Right cardiac atrium (tissue), 5 donors: ENCODE measurements at places on chromosomes 3 and 15. TPM values are rescaled to one million over a fixed set of nuclear protein-coding genes. Genes with fewer than 3 reads are reported as not detected.

Gene PLIN1
- total RNA-seq: 2.4 TPM

Gene SAMMSON
- total RNA-seq: not detected

Gene SH3GL3
- 1.2 TPM for total RNA-seq

Gene CIAO2A
- 55.7 TPM for total RNA-seq

Gene CAMK2N2
- 0.50 TPM for total RNA-seq

Gene CCDC39
- not detected for total RNA-seq

Gene TASOR
- 34.0 TPM for total RNA-seq

DNA sequence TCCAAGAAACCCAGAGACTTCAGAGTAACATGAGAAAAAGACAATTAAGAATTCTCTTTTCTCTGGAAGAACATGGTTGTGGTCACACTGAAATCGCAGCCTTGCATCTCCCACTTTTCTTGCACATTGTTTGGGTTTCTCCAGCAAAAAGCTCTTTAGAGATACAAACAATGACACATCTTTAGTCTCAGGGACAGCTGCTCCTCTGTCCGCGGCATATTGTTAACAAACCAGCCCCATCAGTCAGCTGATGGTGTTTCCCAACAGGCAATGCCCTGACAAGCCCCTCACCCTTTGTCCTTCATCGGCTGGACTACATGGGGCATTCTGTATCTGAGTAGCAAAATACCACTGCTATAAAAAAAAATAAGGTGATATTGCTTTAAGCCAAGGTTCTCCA is 53.4 kb downstream of the UMPS start:
- no peak for DNase-seq

- no peak for DNase-seq
Observed at GRCh38 chr3:49704629-49705028, 14.9 kb downstream of the AMIGO3 start.

DNA sequence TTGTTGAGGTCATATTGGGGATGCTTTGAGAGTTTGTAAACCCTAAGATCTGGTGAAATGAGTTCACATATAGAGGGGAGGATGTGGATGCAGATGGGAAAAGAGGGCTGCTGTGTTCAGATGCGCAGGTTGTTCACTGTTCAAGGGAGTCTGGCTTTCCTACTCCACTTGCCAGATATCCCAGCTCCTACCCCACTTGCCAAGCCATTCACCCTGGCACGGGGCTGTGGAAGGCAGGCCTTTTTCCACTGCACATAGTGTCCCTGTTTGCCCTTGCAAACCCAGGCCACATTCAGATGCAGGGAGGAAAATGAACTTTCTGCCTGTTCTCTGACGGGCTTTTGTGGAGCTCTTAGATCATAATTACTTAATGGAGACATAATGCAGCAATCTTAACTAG is 29.0 kb downstream of the CRABP1 start:
- no peak for DNase-seq

DNA sequence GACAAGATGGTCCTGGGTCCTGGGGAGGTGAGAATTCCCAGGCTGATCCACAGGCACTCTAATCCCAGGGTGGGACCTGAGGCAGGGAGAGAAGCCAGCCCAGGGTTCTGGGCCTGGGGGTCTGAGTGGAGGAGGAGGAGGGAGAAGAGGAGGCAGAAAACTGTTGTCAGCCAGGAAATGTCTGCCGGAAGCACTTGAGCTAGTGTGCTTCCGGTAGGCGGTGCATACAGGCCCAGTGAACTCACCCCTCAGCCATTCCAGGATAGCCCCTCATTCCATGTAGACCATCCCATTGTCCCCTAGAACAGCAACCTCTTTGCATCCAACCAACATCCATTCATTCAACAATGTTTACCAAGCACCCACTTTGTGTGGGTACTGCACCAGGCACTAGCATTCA is 47.9 kb upstream of the LCTL start:
- no peak for DNase-seq

GRCh38 chr3:14689247-14689980 is 14.5 kb downstream of the C3orf20 start:
- no peak for DNase-seq

DNA sequence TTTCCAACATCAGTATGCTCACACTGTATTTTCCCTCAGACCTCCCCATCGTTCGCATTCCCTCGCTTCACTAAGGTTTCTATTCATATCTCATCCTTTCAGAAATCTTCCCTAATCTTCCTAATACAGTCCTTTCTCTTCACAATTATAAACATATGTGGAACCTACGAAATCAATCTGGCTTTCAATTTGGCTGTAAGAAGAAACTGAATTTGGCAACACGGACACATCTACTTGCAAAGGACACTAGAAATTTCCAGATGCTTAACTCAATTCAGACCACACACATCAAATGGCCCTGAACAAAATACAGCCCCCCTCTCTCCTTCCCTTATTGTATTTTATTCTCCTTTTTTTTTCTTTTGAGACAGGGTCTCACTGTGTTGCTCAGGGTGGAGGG is 39.1 kb upstream of the TM4SF19 start:
- no peak for DNase-seq

- no peak for DNase-seq
Observed at GRCh38 chr3:41202834-41203345, 3.6 kb downstream of the CTNNB1 start.

DNA sequence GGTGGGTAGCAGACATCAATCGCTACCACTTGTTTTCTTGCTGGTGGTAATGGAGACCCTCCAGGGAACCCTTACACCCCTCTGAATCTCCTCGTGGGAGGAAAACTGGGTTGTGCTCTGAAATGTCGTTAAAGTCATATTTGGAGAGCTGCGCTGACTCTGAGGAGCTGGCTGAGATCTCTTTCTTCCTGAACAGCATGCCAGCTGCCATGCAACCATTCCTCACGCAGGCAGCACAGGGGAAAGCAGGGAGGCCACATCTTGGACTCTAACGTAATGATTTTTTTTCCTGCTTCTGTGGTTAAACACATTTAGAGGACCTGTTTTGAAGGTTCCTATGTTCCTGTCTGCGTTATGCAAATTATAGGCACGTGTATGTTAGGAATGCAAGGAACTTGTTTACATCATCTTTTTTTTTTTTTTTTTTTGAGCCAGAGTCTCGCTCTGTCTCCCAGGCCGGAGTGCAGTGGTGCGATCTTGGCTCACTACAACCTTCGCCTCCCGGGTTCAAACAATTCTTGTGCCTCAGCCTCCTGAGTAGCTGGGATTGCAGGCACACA is 156.7 kb downstream of the TJP1 start:
- no peak for DNase-seq

- DNase-seq: no peak
Observed at GRCh38 chr3:25872200-25872877, 82.4 kb downstream of the OXSM start.

GRCh38 chr15:31554261-31554660 is 227.6 kb downstream of the KLF13 start:
- peak; percentile 90 for DNase-seq

GRCh38 chr3:61448378-61448777 is 113.0 kb upstream of the PTPRG start:
- DNase-seq: no peak

- DNase-seq: no peak
Observed at GRCh38 chr3:32176989-32177701, 61.3 kb upstream of the CMTM8 start.

- no peak for DNase-seq
Observed at GRCh38 chr3:171345107-171345843, 114.9 kb downstream of the TNIK start.

- DNase-seq: no peak
Observed at GRCh38 chr15:79804838-79805237, 92.0 kb downstream of the MTHFS start.

DNA sequence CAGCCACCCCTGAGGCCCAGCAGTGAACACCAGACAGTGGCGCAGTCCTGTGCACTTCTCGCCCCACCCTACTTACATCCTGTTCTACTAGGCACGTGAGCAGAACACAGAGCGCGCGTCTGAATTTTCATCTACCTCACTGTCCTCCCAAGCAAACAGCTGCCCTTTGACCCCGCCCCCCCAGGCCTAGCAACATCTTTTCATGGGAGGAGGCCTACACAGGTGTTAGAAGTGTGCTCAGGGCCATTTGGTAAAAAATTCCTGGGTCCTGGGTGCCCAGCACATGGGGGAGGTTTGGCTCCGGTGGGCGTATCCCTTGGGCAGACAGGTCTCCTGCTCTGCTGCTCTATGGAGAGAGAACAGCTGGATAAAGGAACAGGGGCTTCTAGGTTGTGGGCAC is 95.0 kb downstream of the MYLK start:
- DNase-seq: no peak

DNA sequence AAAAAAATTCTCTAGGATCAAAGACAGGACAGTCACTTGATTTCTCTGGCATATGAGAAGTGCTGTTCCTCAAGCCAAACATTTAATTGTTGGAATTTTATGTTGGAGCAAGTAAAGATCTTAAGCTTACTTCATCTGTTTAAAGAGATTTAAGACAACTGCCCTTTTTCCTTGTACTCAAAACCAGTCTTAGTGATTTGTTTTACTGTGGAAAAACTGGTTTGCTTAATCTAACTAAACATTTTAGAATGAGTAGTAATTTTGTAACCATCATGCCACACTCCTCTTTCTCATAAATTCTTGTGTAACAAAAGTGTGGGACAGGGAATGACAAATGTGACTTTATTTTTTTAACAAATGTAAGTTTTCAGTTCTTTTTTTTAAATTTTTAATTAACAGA is 18.4 kb downstream of the PRKCI start:
- no peak for DNase-seq

GRCh38 chr3:159263750-159264553 is 462.1 kb downstream of the MFSD1 start:
- DNase-seq: no peak

DNA sequence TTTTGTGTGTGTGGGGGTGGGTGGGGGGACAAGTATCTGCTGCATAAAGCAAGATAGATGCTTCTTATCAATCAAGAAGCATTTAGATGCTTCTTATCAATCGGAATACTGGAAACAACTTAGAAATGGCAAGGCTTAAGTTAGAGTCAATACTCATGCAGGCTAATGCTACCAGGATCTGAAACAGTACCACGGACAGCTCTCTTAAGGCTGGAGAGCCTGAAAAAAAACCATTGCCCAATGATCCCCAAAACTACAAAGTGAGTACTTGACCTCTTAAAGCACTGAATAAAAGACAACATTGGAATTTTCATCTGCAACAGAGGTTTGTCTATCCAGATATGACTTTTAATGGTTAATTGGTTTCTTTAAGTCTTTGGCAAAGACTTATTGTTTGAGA is 262.3 kb downstream of the GAP43 start:
- DNase-seq: no peak

GRCh38 chr3:4837374-4837930 is 141.8 kb upstream of the BHLHE40 start:
- no peak for DNase-seq

DNA sequence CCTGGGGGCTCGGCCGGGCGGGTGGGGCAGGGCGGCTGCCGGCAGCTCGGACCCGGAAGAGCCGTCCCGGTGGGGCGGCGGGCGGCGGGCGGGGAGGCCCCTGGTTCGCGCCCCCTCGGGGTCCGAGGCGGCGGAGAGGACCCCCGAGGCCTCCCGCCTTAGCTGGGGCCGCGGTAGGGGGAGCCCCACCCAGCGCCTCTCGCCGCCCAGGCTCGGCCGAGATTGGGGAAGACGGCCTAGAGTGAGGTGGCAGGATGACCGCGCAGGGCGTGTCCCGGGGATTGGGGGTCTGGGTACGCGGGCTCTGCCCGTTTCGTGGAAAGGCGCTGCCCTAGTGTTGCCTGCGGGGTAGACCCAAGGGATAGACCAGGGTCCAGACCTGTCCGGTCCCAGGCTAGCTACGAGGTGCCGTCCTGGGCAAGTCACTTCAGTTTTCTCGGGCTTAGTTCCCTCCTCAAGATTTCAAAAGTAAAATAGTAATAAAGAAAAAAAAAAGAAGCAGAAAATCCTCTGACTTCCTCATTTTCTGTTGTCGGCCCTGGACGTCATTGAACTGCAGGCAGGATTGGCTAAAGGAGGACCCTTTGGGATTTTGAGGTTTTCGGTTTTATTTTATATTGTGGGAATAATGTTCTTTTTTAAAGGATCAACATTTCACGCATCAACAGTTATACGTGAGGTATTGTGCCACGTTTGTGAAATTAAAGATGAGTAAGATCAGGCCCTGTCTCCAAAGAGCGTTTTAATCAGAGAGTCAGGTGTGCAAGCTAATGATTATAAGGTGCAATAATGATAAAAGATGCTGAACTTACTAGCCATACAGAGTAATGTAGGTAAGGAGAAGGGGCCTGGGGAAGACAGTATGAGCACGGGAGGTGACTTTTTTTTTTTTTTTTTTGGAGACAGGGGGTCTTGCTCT is 679 bp downstream of the IQGAP1 start:
- DNase-seq: peak; percentile 89
